Activated naive CD8-positive, alpha-beta T cell treated with anti-CD3 and anti-CD28 coated beads for 36 hours (primary cell): ENCODE measurements at places on chromosomes 16 and 17. TPM values are rescaled to one million over a fixed set of nuclear protein-coding genes. Genes with fewer than 3 reads are reported as not detected.

- H3K27ac ChIP-seq, result peak within 1 kb of the TSS; percentile 74
- peak; percentile 94 for DNase-seq
- H3K4me1 ChIP-seq, result peaks cover 23% of the 10 kb centered on the region
- H3K4me3 ChIP-seq, result peak within 1 kb of the TSS; percentile 76
- H3K36me3 ChIP-seq, result peaks cover 21% of the 10 kb centered on the region
- no peaks in the 10 kb centered on the region for H3K27me3 ChIP-seq
These were observed at the start of the genes HEXD and OGFOD3 for GRCh38 chr17:82418001-82418986. TSS of gene HEXD (plus strand) at chr17:82418347. CDS start at chr17:82419800, 1,453 bp downstream. TSS of gene OGFOD3 (minus strand) at chr17:82418586. CDS start at chr17:82418485, 101 bp downstream.

DNA sequence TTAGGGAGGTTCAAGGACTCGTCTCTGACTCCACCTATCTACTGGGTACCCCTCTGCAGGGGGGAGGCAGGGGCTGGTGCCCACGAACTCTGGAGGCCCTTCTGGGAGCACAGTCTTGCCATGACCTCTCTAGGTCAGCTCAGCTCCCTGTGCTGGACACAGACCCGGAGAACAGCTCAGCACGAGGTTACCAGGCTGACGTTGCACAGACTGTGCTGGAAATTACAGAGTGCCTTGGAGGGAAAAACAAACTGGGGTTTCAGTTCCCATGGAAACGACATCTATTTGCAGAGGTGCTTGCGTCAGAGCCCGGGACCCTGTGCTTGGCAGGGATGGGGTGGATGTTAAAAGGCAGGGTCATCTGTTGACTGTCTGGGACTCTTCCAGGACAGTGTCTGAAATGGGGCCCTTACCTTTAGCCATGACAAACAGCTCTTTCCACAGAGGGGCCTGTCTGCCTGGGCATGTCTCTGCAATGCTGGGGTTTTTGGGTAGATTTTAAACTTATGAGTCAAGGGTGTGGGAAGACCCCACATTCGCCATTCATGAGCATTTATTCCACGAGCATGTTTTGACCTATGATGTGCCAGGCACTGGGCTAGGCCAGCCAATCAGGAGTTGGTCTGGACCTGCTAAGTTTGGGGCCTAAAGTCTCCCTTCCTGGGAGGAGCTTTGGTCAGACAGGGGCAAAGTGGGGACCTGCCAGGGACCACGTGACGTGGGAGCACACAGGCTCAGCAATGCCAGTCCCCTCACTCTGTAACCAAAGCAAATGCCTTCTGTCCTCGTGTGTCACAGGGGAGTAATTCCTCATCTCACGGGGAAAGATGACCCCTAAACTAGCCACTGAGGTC, 22.5 kb downstream of the CCR7 start:
- peak overlapping the region; percentile 100 for H3K27ac ChIP-seq
- peak overlapping the region; percentile 81 for H3K4me3 ChIP-seq
- peaks cover 83% of the 10 kb centered on the region for H3K4me1 ChIP-seq
- DNase-seq, result peak; percentile 80
- H3K36me3 ChIP-seq, result peaks cover 6% of the 10 kb centered on the region

GRCh38 chr17:74524653-74525464, 6.4 kb downstream of the CD300LB start:
- peaks cover 44% of the 10 kb centered on the region for H3K27me3 ChIP-seq
- H3K27ac ChIP-seq, result no peak overlapping the region
- H3K36me3 ChIP-seq, result peaks cover 2% of the 10 kb centered on the region
- DNase-seq, result no peak
- no peak overlapping the region for H3K4me3 ChIP-seq

GRCh38 chr17:68937890-68938514, 17.2 kb downstream of the ABCA8 start:
- no peak overlapping the region for H3K27ac ChIP-seq
- no peaks in the 10 kb centered on the region for H3K36me3 ChIP-seq
- H3K4me3 ChIP-seq, result no peak overlapping the region
- no peaks in the 10 kb centered on the region for H3K4me1 ChIP-seq
- no peak for DNase-seq

- H3K4me1 ChIP-seq, result peaks cover 11% of the 10 kb centered on the region
- H3K4me3 ChIP-seq, result no peak within 1 kb of the TSS
- H3K36me3 ChIP-seq, result no peaks in the 10 kb centered on the region
These were observed at the start of gene GRIN2A for GRCh38 chr16:10182222-10183053. TSS of gene GRIN2A (minus strand) at chr16:10182428. CDS start at chr16:10180411, 2,017 bp downstream.

GRCh38 chr17:8006836-8007680, 4.6 kb downstream of the GUCY2D start:
- no peak overlapping the region for H3K4me3 ChIP-seq
- peaks cover 3% of the 10 kb centered on the region for H3K4me1 ChIP-seq
- peaks cover 29% of the 10 kb centered on the region for H3K27me3 ChIP-seq
- H3K36me3 ChIP-seq, result no peaks in the 10 kb centered on the region
- DNase-seq, result no peak

DNA sequence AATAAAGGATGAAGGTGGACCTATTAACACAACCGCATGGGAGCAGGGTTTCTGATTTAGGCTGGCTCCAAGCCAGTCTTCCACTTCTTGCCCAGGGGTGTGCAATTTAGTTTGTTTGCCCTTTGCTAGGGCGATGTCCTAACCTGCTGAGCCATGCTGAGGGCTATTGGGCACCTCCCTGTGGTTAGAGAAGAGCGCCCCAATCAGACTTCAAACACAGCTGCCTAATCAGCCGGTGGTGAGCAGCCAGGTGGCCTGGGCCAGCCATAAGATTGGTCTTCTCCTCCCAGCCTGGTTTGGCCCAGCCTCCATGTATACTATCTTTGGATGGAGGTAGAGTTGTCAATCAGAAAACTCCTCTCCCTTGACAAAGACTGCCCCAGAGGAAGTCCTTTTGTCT, 15.7 kb downstream of the TMEM94 start:
- H3K4me1 ChIP-seq, result no peaks in the 10 kb centered on the region
- H3K27ac ChIP-seq, result no peak overlapping the region
- no peaks in the 10 kb centered on the region for H3K27me3 ChIP-seq
- no peak overlapping the region for H3K4me3 ChIP-seq

DNA sequence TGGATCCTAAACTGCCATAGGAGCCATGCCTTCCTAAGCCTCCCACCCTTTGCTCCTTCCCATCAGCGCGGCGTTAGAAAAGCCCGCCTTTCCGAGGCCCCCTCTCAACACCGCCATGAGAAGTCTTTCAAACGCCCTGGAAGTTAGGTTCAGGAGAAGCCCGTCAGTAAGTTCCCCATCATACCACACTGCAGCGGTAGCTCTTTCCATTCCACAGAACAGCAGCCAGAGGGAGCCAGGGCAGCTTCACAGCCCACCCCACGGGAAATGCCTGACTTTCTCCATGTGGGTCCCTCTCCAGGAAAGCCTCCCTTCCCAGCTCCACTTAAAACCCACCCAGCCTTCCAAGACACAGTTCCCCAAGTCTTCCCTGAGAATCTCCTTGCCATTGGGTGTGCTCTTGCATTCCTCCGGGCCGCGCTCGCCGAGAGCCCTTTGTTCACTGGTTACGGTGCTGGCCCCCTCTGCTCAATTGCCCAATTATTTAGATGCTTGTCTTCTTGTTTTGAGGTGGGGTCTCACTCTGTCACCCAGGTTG, 28.7 kb downstream of the KIAA0513 start:
- H3K27ac ChIP-seq, result peak overlapping the region; percentile 96
- no peaks in the 10 kb centered on the region for H3K36me3 ChIP-seq
- H3K4me3 ChIP-seq, result peak overlapping the region; percentile 81
- DNase-seq, result no peak
- no peaks in the 10 kb centered on the region for H3K27me3 ChIP-seq

- peaks cover 14% of the 10 kb centered on the region for H3K36me3 ChIP-seq
- no peaks in the 10 kb centered on the region for H3K4me1 ChIP-seq
- DNase-seq, result no peak
- H3K27ac ChIP-seq, result no peak overlapping the region
- no peaks in the 10 kb centered on the region for H3K27me3 ChIP-seq
- H3K4me3 ChIP-seq, result no peak overlapping the region
These were observed 94.4 kb downstream of the CLEC16A start for GRCh38 chr16:11038777-11039176.

GRCh38 chr16:84986879-84987278, 24.5 kb downstream of the ZDHHC7 start:
- H3K4me1 ChIP-seq, result peaks cover 10% of the 10 kb centered on the region
- no peak overlapping the region for H3K27ac ChIP-seq
- H3K4me3 ChIP-seq, result no peak overlapping the region
- DNase-seq, result no peak

DNA sequence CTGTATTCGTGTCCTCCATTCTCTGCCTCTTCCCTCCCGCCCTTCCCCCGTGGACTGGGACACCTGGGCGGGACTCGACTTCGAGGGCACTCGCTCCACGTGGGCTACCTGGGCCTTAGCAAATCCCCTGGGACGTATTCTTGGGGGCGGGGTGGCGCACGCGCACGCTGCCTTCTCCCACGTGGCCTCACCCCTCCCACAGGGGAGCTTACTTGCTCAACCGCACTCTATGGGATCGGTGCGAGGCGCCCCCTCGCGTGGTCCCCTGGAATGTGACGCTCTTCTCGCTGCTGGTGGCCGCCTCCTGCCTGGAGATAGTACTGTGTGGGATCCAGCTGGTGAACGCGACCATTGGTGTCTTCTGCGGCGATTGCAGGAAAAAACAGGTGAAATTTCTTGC, 3.5 kb downstream of the VMO1 start:
- peaks cover 69% of the 10 kb centered on the region for H3K27me3 ChIP-seq
- H3K27ac ChIP-seq, result no peak overlapping the region
- H3K4me3 ChIP-seq, result no peak overlapping the region
- no peak for DNase-seq
- peaks cover 12% of the 10 kb centered on the region for H3K4me1 ChIP-seq
- H3K36me3 ChIP-seq, result no peaks in the 10 kb centered on the region

DNA sequence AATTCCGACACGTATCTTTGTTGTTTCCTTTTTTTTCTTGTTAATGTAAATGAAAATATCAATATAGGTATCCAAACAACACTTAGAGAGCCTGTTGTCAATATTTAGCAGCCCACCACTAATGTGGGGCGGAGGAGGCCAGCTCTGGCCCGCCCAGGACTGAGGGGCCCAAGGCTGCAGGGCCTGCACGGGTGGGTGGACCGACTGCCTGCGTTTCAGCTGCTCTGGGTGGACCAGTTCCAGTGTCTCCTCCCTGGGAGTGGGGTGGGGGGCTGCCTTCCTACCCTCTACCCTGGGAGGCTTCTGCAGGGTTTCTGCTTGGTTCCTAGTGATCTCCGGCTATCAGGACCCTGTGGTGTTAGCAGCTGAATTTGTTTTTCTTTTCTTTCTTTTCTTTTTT, 15.9 kb upstream of the ADGRG1 start:
- H3K4me3 ChIP-seq, result no peak overlapping the region
- peaks cover 65% of the 10 kb centered on the region for H3K4me1 ChIP-seq
- H3K27ac ChIP-seq, result no peak overlapping the region

The TSPAN10 gene
- 0.26 TPM for total RNA-seq

The PIK3R5 gene
- 27.9 TPM for total RNA-seq

The MMP28 gene
- total RNA-seq, result 0.21 TPM
